ENCODE measurements at places on chromosomes 11 and 22.

DNA sequence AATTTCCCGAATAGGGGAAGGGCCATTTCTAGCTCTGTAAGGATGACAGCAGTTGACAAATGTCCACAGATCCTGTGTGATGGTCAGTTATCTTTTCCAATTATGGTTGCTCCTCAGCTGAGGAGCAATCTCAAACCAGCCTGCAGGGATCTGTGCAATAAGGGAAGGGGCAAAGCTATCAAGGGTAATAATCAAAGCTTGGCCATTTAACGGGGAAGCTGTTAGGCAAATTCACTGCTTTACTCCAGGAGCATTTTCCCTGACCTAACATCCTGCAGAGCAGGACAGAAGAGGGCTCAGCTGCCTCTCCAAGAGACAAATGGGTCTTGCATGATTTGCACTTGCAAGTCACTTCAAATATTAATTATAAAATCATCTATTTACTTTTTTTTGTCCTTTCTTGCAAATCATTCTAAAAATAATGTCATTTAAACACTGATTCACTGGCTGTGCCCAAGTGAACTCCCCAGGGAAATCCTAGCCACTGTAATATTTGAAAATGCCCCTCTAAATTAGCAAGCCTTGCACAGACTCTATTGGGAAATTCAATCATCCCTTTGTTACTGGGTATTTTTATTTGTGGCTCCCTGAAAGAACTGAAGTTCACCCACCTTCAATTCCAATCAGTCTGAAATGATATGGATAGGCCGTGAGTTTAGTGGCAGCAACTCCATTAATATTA lies 1256.7 kb downstream of the LRRC4C start:
- H3K4me1 ChIP-seq: no peaks in the 10 kb centered on the region
- H3K27ac ChIP-seq: no peak overlapping the region

DNA sequence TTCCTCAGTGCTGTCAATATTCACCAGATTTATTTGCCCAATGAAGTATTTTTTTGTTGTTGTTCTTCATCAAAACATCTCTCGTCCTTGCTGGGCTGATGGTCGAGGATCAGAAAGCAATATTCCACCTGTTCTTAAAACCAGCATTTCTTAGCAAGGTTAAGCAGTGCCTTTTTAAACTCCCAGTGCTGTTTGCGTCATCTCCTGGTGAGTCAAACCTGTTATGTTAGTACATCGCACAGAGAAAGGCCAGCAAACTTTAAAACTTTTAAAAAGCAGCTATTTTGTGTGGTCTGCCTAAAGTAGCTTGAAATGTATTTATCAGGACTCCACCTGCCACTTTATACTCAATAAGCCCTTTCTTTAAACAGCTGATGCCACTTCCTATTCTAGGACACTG lies 802.0 kb downstream of the KCNA4 start:
- no peak overlapping the region for H3K4me3 ChIP-seq
- no peaks in the 10 kb centered on the region for H3K4me1 ChIP-seq
- H3K27me3 ChIP-seq: no peaks in the 10 kb centered on the region

- no peak for DNase-seq
- H3K4me3 ChIP-seq: no peak overlapping the region
- H3K36me3 ChIP-seq: no peaks in the 10 kb centered on the region
- no peaks in the 10 kb centered on the region for H3K27me3 ChIP-seq
Observed at GRCh38 chr11:31045335-31045734, 324.2 kb downstream of the DCDC1 start.

DNA sequence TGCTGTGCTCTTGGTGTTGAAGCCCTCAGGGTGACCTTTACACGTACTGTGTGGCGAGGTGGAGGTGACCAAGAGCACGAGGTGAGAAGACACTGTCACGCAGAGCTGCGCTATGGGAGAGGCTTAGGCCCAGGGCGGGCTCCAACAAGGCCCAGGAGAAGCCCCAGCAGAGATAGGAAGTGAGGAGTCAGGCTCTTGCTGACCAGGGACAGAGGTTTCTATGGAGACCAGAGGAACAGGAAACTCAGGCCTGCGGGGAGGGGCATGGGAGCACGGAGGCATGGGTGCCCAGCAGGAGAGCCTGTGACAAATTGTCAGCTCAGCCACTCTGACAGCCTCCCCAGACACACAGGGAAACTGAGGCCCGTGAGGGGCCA lies 15.8 kb downstream of the DGKZ start:
- no peaks in the 10 kb centered on the region for H3K36me3 ChIP-seq
- DNase-seq: no peak
- peak overlapping the region; percentile 71 for H3K27ac ChIP-seq

GRCh38 chr11:100805506-100806199 lies 118.6 kb downstream of the ARHGAP42 start:
- no peak overlapping the region for H3K4me3 ChIP-seq
- H3K4me1 ChIP-seq: no peaks in the 10 kb centered on the region
- no peaks in the 10 kb centered on the region for H3K27me3 ChIP-seq
- no peak overlapping the region for H3K27ac ChIP-seq

DNA sequence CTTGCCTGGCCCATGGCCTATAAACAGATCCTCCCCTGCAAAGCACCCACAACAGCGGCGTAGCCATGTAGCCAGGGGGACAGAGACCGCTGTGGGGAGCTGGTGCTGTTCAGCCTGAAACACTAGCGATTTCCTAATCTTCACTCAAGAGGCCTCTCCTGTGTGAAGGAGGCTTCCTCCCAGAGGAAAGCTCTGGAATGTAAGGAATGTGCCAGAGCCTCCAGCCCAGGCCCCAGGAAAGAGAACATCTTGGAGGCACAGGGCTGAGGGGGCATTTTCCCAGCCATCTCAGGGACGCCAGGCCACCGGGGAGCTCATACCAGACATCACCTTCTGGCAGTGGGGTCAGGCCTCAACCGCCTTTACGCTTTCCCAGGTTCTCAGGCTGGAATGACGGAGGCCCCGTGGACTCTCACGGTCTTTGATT lies 24.0 kb downstream of the MIAT start:
- no peak overlapping the region for H3K4me3 ChIP-seq
- no peaks in the 10 kb centered on the region for H3K4me1 ChIP-seq
- DNase-seq: no peak
- H3K27ac ChIP-seq: no peak overlapping the region
- no peaks in the 10 kb centered on the region for H3K27me3 ChIP-seq
- H3K36me3 ChIP-seq: no peaks in the 10 kb centered on the region

DNA sequence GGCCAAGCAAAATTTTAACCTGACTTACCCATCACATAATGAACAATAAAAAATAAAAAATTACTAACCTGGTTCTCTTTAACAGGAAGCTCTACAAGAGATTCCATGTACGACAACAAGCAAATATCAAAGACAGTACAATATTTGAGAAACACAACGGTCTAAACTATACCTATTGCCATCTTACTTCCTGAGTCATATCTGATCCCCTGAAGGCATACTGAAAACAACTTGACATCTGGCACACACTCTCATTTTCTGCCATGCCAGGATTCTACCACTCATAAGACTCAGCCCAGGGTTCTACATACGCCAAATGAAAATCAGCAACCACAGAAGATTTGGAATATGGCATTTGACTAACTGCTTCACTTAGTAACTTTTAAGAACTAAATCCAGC lies 13.8 kb downstream of the DENND5A start:
- H3K4me1 ChIP-seq: peaks cover 12% of the 10 kb centered on the region
- no peak for DNase-seq
- no peaks in the 10 kb centered on the region for H3K36me3 ChIP-seq
- H3K27ac ChIP-seq: no peak overlapping the region

DNA sequence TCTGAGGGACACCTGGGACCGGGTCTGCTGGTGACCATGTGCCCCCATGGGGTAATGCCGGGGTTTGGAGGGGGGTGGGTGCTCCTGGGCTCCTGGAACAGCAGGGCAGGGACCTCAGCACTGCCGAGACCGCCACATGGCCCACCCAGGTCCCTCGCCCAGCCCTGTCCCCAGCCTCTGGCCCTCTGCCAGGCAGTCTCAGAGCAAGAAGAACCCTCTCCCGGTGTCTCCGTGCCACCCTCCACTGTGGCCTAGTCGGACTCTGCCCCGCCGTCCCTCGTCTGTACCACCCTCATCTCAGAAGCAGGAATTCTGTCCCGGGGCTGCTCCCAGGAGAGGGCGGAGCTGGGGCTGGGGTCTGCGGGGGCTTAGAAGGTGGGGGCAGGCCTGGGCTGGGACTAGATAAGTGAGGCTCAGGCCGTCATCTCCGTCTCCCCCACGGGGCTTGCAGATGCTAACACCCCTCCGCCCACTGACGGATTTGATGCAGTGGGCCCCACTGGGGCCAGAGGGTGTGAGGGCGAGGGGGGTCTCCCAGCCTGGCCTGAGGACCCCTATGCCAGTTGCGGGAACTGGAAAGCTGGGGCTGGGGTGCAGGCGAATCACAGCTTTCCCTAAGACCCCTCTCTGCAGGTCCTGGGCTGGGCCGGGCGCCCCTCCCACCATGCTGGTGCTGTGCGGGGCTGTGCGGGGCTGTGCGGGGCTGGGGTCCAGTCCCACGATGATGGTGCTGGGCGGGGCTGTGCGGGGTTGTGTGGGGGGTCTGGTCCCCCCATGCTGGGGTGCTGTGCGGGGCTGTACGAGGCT lies 1.1 kb downstream of the MUC5AC start:
- DNase-seq: no peak
- H3K27me3 ChIP-seq: no peaks in the 10 kb centered on the region
- no peaks in the 10 kb centered on the region for H3K4me1 ChIP-seq
- H3K4me3 ChIP-seq: no peak overlapping the region
- no peak overlapping the region for H3K27ac ChIP-seq
- H3K36me3 ChIP-seq: no peaks in the 10 kb centered on the region

- no peaks in the 10 kb centered on the region for H3K4me1 ChIP-seq
- H3K27me3 ChIP-seq: no peaks in the 10 kb centered on the region
- no peaks in the 10 kb centered on the region for H3K36me3 ChIP-seq
- H3K4me3 ChIP-seq: no peak overlapping the region
- DNase-seq: no peak
Observed at GRCh38 chr11:92152245-92152644, 72.4 kb upstream of the FAT3 start.

GRCh38 chr11:111173221-111173620 lies 72.3 kb upstream of the POU2AF2 start:
- H3K27ac ChIP-seq: no peak overlapping the region
- no peak overlapping the region for H3K4me3 ChIP-seq
- H3K27me3 ChIP-seq: no peaks in the 10 kb centered on the region
- H3K4me1 ChIP-seq: no peaks in the 10 kb centered on the region

GRCh38 chr11:119747868-119748660 lies 19.1 kb upstream of the NECTIN1 start:
- DNase-seq: no peak
- H3K27ac ChIP-seq: no peak overlapping the region
- no peak overlapping the region for H3K4me3 ChIP-seq

DNA sequence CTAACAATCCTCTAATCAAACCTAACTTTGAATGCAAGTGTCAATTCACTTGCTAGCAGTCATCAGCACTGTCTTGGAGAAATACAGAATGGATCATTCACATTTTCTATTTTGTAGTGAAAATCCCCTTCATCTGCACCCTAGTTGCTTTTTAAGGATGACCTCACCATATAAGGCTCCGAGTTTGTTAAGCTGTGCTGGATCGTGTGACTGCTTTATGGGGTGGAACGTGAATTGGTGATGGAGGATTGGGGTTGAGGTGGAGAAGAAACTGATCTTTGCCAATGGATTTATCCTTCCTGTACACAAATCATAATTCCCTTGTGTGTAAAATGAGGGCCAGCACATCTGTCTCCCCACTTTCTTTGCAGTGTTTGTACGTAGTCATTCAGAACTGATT lies 85.6 kb upstream of the TBCEL start:
- H3K27ac ChIP-seq: no peak overlapping the region
- no peaks in the 10 kb centered on the region for H3K4me1 ChIP-seq
- no peak for DNase-seq
- no peak overlapping the region for H3K4me3 ChIP-seq
- H3K36me3 ChIP-seq: no peaks in the 10 kb centered on the region

DNA sequence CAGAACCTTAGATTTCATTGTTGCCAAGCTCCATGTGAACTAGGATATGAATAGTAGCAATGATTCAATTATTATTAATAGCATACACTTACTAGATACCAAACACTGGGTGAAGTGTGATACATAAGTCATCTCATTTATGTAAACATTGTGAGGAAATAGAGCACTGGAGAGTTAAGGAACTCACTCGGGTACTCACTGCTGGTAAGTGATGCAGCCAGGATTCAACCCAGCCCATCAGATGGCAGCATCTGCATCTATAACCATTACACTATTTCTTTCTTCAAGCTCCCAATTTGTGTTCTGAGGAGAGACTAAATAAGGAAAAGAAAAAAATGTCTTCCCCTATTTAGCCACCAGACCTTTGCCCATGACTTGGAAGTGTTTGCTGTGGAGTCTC lies 10.2 kb upstream of the ALG8 start:
- no peak overlapping the region for H3K27ac ChIP-seq
- H3K4me3 ChIP-seq: no peak overlapping the region
- no peaks in the 10 kb centered on the region for H3K36me3 ChIP-seq
- H3K4me1 ChIP-seq: no peaks in the 10 kb centered on the region

- no peak for DNase-seq
- H3K36me3 ChIP-seq: no peaks in the 10 kb centered on the region
- no peaks in the 10 kb centered on the region for H3K27me3 ChIP-seq
- no peak overlapping the region for H3K27ac ChIP-seq
- no peak overlapping the region for H3K4me3 ChIP-seq
Observed at GRCh38 chr11:59802639-59803176, 7.9 kb downstream of the MRPL16 start.

GRCh38 chr11:6323291-6323905 lies 3.1 kb upstream of the CAVIN3 start:
- H3K27me3 ChIP-seq: peaks cover 5% of the 10 kb centered on the region
- no peak overlapping the region for H3K4me3 ChIP-seq
- H3K4me1 ChIP-seq: peaks cover 33% of the 10 kb centered on the region
- no peaks in the 10 kb centered on the region for H3K36me3 ChIP-seq
- no peak for DNase-seq

- H3K4me1 ChIP-seq: no peaks in the 10 kb centered on the region
- H3K4me3 ChIP-seq: no peak overlapping the region
- H3K36me3 ChIP-seq: no peaks in the 10 kb centered on the region
- H3K27ac ChIP-seq: no peak overlapping the region
- no peaks in the 10 kb centered on the region for H3K27me3 ChIP-seq
Observed at GRCh38 chr11:102727890-102728289, 3.1 kb upstream of the MMP8 start.

DNA sequence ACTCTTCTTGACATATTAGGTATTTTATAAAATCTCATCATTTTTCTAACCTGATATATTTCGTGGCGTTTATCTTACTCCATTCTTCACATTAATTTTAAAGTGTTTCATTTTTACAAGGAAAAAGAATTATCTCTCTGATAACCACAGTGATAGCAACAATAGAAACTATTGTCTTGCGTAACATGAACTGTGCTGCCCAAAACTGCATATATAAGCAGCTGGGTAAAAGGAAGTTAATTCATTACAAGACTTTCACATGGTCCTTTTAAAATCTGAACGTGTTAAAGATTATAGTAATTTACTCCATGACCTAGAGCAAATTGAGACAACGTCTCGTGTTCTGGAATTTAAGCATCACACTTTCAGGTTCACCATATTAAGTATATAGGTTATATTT lies 210.4 kb upstream of the GRIA4 start:
- no peaks in the 10 kb centered on the region for H3K36me3 ChIP-seq
- H3K27me3 ChIP-seq: no peaks in the 10 kb centered on the region
- no peak overlapping the region for H3K4me3 ChIP-seq
- H3K27ac ChIP-seq: no peak overlapping the region

All from transverse colon (tissue), 4 donors.